ENCODE measurements at places on chromosomes 3 and 15. TPM values are rescaled to one million over a fixed set of nuclear protein-coding genes. Genes with fewer than 3 reads are reported as not detected.

DNA sequence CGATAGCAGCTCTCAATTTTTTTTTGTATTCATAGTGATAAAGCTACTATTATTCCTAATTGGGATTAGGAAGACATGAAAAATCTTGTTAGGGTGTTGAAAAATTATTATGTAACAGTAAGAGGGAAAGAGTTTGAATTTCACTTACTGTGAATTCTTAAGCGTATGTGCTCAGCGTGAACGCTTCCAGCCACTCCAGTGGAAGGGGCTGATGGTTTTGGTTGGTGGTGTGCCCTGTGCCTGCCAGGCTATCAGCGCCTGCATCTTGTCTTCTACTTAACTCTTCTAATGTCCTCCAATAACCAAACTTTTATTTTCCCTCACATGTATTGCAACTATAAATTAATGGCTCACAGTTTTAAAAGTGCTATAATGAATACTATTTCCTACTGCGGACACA, 22.5 kb downstream of the CDIN1 start:
- DNase-seq = no peak

- no peak for DNase-seq
These were observed 11.8 kb downstream of the ALDH1A3 start for GRCh38 chr15:100891307-100892012.

DNA sequence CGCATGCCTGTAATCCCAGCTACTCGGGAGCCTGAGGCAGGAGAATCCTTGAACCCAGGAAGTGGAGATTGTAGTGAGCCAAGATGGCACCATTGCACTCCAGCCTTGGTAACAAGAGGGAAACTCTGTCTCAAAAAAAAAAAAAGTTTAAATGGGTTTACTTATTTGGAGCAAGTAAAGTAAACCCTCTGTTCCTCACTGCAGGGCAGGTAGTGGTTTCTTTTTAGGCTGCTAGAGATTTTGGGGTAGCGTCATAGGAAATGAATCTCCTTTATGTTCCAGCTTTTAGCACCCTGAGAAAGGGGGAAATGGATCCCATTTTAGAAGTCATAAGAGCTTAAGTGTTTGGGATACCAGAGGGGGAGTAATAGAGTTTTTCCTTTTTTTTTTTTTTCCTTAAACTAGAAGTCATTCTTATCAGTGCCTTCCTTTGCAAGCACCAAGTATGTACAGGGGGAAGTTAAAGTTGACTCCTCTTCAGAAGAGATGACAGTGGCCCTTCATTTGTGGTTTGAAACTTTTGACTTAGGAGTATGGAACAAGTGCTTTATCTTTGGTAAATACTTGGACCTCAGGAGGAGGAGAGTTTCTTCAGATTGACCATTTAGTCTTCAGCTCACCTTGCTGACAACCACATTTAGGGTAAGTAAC, 8.0 kb downstream of the PXK start:
- no peak for DNase-seq

DNA sequence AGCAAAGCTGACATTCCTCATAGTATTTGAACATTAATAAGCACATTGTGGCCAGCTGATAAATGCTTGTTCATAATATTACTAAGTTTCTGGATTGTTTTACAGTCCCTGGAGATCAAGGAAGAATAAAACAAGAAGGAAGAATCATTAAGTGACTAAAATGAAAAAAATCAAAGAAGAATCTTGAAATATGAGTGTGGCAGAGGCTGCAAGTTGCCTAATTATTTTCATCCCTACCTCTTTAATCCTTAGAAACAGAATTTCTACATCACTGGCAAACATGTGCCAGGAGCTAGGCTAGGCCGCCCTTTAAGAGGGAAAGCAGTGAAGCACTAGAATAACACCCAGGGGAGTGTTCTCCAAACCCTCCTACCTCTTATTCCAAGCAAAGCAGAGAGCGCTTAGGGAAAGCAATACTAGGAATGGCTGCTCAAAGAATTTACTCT, 98.9 kb downstream of the MAGI1 start:
- no peak for DNase-seq

DNA sequence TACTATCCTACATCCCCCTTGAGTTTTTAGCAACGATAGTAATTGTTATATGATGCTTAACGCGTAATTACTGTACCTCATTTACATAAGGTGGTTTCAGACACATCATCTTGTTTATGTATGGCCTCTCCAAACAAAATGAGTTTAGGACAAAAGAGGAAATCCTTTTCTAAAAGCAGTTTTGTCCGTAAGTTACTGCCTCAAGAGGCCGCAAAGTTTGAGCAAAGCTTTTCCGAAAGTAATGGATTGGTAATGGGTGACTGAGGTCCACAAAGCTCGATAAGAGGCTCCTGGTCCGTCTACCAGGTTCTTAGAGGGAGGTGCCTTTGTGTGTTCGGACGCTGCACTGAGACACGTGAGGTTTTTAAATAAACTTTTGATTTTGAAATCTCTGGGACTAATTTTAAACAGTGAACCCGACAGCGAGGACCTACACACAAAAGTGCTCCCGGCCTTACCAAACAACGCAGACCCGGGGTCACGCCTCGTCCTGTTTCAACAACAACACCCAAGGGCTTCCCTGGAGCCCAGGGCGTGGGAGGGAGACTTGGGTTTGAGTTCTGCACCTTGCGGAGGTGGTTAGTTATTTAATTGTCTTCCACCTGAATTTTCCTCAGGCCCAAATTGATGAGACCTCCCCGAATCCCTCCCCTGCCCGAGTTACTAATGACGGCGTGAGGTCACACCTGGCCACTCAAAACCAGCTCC, 456 bp upstream of the C15orf61 start:
- DNase-seq = no peak

- no peak for DNase-seq
These were observed 31.7 kb downstream of the EDC3 start for GRCh38 chr15:74664028-74664616.

GRCh38 chr3:61734749-61735686, 173.6 kb downstream of the PTPRG start:
- no peak for DNase-seq

GRCh38 chr3:128217702-128218547, 64.6 kb downstream of the EEFSEC start:
- no peak for DNase-seq

GRCh38 chr15:74808840-74809229, 3.8 kb upstream of the LMAN1L start:
- DNase-seq = no peak

GRCh38 chr3:4938281-4938982, 40.8 kb upstream of the BHLHE40 start:
- DNase-seq = no peak

DNA sequence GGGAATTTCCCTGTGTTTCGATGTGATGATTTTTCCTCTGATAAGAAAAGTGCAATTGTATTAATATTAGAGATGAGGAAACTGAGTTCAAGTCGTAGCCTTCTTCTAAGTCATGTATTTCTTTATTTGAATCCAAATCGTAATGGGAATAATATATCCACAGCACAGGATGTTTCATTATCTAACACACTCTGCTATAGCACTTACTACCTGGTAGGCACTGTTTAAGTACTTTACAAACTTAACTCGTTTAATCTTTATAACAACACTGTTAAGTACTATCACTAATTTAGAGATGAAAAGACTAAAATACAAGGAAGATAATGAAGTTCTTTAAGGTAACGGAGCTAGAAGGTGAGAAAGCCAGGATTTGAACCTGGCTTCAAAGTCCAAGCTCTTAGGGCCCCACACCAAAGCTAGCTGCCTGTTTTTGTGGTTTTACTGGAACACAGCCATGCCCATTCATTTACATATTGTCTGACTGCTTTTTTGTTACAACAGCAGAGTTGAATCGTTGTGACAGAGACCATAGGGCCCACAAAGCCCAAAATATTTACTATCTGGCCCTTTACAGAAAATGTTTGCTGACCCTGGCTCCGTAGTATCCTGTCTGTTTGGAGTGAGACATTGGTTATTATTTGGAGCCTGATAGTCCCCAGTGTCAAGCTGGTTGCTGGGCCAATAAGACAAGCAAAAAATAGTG, 9.6 kb upstream of the ATP13A3 start:
- no peak for DNase-seq

GRCh38 chr3:123809597-123809996, 74.5 kb downstream of the MYLK start:
- no peak for DNase-seq

DNA sequence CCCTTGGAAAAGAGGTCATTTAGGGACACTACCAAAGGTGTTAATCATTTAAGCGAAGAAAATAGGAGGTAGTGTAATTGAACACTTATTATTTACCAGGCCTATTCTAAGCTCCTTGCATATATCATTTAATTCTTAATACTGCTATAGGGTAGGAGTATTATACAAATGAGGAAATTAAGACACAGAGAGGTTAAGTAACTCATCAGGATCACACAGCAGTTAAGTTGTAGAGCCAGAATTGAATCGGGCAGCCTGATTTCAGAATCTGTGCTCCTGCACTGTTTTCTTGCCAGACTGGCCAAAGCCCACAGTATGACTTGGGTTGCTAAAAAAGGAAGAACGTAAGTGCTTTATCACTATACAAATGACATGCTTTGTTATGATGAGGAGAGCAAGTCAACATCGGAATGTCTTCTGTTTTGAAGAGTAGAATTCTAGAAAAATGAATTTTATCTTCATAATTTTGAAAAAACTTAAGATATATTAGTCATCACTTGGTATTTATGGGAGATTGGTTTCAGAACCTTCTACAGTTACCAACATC, 31.4 kb downstream of the HPS3 start:
- DNase-seq = no peak

- no peak for DNase-seq
These were observed 12.7 kb downstream of the SLC6A20 start for GRCh38 chr3:45783667-45784066.

- no peak for DNase-seq
These were observed 10.1 kb upstream of the THRB start for GRCh38 chr3:24504772-24505171.

DNA sequence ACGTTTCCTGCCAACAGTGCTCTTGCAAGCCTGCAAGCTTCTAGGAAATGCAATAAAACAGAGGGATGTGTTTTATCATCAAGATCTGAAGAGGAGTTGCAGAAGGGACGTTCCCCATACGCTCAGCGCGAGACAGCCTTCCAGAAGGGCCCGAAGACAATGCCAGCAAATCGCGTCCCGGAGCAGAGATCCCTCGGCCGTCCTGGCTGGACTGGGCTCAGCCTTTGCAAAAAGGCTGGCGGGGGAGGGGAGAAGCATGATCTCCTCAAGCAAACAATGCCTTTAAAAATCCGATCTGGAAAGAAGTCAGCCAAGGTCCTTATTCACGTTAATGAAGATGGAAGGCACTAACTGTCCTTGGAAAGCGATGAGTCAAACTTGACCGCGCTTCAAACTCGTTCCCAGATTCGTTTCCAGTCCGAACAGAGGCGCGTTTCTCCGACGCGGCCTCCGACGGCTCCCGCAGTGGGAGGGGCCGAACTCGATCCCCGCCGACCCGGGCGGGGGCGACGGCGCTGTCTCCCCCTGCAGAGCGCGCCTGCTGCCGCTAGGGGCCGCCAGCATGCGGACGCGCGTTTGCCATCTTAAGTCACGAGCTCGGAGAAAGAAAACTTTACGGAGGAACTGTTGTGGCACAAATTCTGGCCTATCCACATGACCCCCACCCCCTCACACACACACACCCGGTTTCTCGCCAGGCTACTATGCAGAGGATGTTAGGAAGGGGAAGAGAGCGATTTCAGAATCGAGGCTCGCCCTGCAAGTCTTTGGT, 5.5 kb downstream of the BCL6 start:
- peak; percentile 48 for DNase-seq

GRCh38 chr3:12405432-12406272, 78.6 kb upstream of the TSEN2 start:
- peak; percentile 66 for DNase-seq

GRCh38 chr3:23129817-23130216, 73.3 kb upstream of the UBE2E2 start:
- DNase-seq = no peak

DNA sequence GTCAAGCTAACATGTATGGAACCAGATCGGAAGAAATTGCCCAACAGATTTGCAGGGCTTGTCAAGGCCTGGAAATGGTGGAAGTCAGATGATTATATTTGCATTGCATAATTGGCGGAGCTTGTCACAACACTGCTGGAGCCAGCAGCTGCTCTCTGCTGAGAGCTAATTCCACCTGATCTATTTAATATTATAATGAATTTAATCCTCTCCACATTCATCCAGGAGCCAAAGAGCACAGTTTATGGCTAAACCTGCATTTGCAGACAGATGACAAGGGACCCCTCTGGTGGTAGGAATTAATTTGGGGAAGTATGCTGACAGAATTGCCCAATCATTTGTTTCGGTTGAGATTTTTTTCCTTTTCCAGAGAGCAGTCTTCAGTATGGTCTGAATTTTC, 730.2 kb downstream of the TUSC7 start:
- no peak for DNase-seq

DNA sequence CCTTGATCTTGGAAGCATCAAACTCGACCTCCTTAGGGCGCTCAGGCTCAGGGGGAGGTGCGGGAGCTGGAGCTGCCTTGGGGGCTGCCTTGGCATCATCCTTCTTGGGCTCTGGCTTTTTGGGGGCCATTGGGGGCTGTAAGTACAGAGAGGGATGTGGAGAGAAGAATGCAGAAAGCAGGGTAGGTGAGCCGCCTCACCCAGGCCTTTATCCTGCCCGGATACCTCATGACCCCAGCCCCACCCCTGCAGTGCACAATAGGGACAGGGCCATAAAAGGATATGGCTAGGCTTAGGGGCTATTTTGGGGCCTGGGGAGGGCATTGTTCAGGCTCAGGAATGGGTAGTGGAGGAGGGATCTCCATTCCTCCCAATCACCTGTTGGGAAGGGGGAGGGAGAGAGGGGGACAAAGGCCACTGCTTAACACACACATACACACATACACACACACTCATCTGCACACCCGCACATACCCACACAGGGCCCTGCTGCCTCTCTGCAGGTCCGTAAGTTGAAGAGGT, at the start of gene MYL3:
TSS of gene MYL3 (minus strand) at position 184 of the 522 bp plus-strand sequence. CDS start at position 130, 54 bp downstream.
- no peak for DNase-seq

DNA sequence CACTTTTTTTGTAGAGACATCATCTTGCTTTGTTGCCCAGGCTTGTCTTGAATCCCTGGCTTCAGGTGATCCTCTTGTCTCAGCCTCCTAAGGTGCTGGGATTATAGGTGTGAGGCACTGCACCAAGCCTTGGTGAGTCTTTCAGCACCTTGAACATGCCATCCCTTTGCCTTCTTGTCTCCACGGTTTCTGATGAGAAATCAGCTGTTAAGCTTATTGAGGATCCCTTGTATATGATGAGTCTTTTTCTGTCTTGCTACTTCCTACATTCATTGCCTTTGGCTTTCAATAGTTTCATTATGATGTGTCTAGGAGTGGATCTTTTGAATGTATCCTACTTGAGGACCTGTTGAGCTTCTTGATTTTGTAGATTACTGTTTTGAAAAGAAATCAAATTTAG, 35.9 kb upstream of the TMCC1 start:
- no peak for DNase-seq

Gene ADAM10
- 51.6 TPM for total RNA-seq

Gene SLC22A14
- 0.24 TPM for total RNA-seq

Gene OSBPL10
- total RNA-seq = 11.0 TPM

Gene CYP1A2
- not detected for total RNA-seq

Gene SLC6A11
- total RNA-seq = not detected

Gene GOLGA6B
- not detected for total RNA-seq

Gene FAM43A
- total RNA-seq = 13.0 TPM

Gene TM4SF1
- 1,679 TPM for total RNA-seq

Data from omental fat pad (tissue), 4 donors.